ENCODE measurements at places on chromosomes 16 and 17. TPM values are rescaled to one million over a fixed set of nuclear protein-coding genes. Genes with fewer than 3 reads are reported as not detected.

DNA sequence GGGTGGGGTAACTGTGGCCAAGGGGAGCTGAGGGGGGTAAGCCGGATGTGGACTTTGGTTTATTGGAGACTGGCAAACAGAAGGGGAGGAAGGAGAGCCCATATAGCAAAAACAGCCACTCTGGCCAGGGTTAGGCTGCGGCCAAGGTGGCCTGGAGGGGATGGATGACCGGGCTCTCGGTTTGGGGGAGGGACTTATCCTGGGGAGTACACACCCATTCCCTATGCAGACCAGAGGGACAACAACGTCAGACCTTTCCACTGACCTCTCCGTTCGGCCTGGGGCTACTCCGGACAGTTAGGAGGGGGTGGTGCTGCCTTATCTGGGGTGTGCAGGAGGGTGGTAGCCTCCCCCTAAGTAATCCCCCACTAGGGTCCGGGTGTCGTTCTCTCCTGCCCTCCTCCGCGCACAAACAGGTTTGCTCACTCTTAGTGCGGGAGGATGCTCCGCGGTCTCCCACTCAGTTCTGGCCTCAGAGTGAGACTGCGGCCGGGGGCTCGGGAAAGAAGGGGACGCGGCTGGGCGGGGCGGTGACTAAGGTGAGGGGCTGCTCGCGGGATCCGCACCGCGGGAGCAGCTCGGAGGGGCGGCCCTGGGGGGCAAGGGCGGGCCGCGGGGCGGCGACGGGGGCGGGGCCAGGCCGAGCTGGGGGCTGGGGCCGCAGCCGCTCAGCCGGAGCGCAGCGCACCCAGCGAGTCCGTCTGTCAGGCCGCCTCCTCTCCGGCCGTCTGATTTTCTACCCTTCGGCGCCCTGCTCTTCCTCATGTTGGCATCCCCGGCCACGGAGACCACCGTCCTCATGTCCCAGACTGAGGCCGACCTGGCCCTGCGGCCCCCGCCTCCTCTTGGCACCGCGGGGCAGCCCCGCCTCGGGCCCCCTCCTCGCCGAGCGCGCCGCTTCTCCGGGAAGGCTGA is at the start of gene WNK4:
TSS of gene WNK4 (plus strand) at position 675 of the 915 bp plus-strand sequence. CDS start at position 764, 89 bp downstream.
- DNase-seq = peak; percentile 82

DNA sequence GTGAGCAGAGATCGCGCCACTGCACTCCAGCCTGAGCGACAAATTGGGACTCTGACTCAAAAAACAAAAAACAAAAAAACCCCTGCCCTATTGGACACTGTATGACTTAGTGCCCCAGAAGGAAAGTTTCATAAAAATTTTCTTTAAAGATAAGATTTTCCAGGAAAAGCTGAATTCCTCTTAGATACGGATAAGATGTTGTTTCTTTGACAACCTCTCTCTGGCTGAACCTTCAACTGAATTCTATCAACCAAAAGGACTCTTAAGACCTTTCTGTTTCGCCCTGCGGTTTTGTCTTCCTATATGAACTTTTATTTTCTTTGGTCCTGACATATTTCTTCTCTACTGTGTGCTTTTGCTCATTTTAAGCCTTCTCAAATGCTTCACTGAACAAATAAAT is 35.8 kb downstream of the CPPED1 start:
- DNase-seq = no peak

GRCh38 chr17:81673561-81674258 is 7.2 kb downstream of the CCDC137 start:
- DNase-seq = no peak

DNA sequence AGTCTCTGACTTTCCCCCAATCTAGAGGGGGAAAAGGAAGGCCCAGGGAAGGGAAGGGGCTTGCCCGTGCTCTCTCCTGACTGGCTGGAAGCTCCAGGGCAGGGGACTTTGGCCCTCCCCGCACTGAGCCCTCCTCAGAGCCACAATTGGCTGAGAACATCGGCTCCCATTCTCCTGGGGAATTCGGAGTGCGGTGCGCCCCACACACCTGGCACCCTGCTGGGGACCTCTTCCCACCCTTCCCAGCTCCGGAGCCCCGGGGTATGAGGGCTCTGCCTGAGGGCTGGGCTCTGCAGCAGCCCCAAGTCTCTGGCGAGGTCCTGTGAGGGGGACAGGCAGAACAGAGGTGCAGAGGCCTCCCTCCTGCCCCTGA is 36.0 kb downstream of the PIMREG start:
- peak; percentile 35 for DNase-seq

DNA sequence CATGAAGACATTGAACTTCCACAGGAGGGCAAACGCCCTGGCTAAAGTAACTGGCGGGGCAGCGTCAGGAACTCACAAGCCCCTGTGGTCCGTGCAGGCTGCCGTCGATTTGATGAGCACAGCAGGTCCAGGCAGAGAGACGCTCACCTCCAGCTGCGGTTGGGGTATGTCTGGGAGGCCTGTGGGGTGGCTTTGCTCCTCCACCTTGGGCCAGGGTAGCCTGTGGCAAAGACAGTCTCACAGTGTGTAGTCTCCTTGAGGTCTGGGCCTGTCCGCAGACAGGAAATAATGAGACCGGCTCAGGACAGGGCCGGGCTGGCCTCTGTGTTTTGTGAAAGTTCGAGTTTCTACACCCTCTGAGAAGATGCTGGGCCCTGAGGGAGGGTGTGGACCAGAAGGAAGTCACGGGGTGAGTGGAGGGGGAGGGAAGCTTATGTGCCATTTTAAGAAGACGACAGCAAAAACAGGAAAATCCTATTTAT is 103.3 kb downstream of the METRNL start:
- peak; percentile 34 for DNase-seq

Gene TMIGD1
- 288 TPM for total RNA-seq

Gene TP53TG3B
- total RNA-seq = not detected

Gene EFCAB13
- total RNA-seq = 2.7 TPM

Gene CCDC137
- total RNA-seq = 15.5 TPM

Data from mucosa of descending colon (tissue), 3 donors.